Osteoblast (primary cell): ENCODE measurements at places on chromosomes 5 and 9. TPM values are rescaled to one million over a fixed set of nuclear protein-coding genes. Genes with fewer than 3 reads are reported as not detected.

OR1N1 gene
- total RNA-seq: not detected in 2 replicates

FUT7 gene
- not detected in 2 replicates for total RNA-seq

SCGB3A2 gene
- not detected in 2 replicates for total RNA-seq

STRBP gene
- 2.9 TPM in 2 replicates for total RNA-seq

PRR7 gene
- total RNA-seq: 10.0 and 12.7 TPM in 2 replicates

HSPB3 gene
- not detected in 2 replicates for total RNA-seq

TEX48 gene
- not detected in 2 replicates for total RNA-seq

NTNG2 gene
- total RNA-seq: 9.4 and 13.0 TPM in 2 replicates

CACNA1B gene
- total RNA-seq: under 0.01 TPM in 2 replicates

HAVCR2 gene
- 0.59 and 0.72 TPM in 2 replicates for total RNA-seq

GABRA6 gene
- total RNA-seq: not detected in 2 replicates

TMEM174 gene
- not detected in 2 replicates for total RNA-seq

C5orf52 gene
- not detected in 2 replicates for total RNA-seq

CNTNAP3B gene
- 15.0 and 30.8 TPM in 2 replicates for total RNA-seq

SV2C gene
- not detected in 2 replicates for total RNA-seq

OSMR gene
- total RNA-seq: 174 and 189 TPM in 2 replicates

SLC2A6 gene
- total RNA-seq: 25.3 TPM in 2 replicates

INSL4 gene
- not detected in 2 replicates for total RNA-seq

DOK3 gene
- total RNA-seq: 1.1 and 1.5 TPM in 2 replicates

NME5 gene
- total RNA-seq: 5.9 and 6.5 TPM in 2 replicates

FNIP1 gene
- 108 and 116 TPM in 2 replicates for total RNA-seq

FOXD4L6 gene
- total RNA-seq: under 0.01 TPM in 1 of 2 replicates, not detected in the other

IL5 gene
- not detected in 2 replicates for total RNA-seq

IL9 gene
- not detected in 2 replicates for total RNA-seq

C9orf153 gene
- under 0.01 and 0.59 TPM in 2 replicates for total RNA-seq

TPPP gene
- total RNA-seq: not detected in 2 replicates

ARHGEF37 gene
- 0.72 and 0.88 TPM in 2 replicates for total RNA-seq

ADAMTSL2 gene
- under 0.01 and 0.29 TPM in 2 replicates for total RNA-seq

TMEM215 gene
- total RNA-seq: not detected in 2 replicates

DNAH5 gene
- 0.36 and 0.59 TPM in 2 replicates for total RNA-seq

DOCK8 gene
- under 0.01 TPM in 2 replicates for total RNA-seq

TMEM252 gene
- total RNA-seq: not detected in 2 replicates

OGN gene
- 0.36 and 0.88 TPM in 2 replicates for total RNA-seq

IL13 gene
- under 0.01 TPM in 1 of 2 replicates, not detected in the other for total RNA-seq

KIF4B gene
- total RNA-seq: not detected in 2 replicates

RNF208 gene
- total RNA-seq: 0.29 TPM in 1 of 2 replicates, not detected in the other

CD72 gene
- total RNA-seq: 2.7 and 2.9 TPM in 2 replicates

C5orf34 gene
- total RNA-seq: 1.8 and 3.8 TPM in 2 replicates

C5orf58 gene
- total RNA-seq: not detected in 2 replicates

CNTFR gene
- under 0.01 TPM in 1 of 2 replicates, not detected in the other for total RNA-seq

INIP gene
- 15.6 and 16.8 TPM in 2 replicates for total RNA-seq

SNCAIP gene
- 6.2 and 8.0 TPM in 2 replicates for total RNA-seq

PCDHB16 gene
- 1.1 and 3.5 TPM in 2 replicates for total RNA-seq

SMC5 gene
- total RNA-seq: 25.6 and 28.6 TPM in 2 replicates

ACOT12 gene
- total RNA-seq: 0.29 TPM in 1 of 2 replicates, not detected in the other

RASGRF2 gene
- total RNA-seq: under 0.01 and 0.29 TPM in 2 replicates

IL17B gene
- 0.29 TPM in 1 of 2 replicates, not detected in the other for total RNA-seq

THBS4 gene
- 0.29 and 0.36 TPM in 2 replicates for total RNA-seq

SH3RF2 gene
- 2.9 and 4.0 TPM in 2 replicates for total RNA-seq

NUTM2F gene
- not detected in 2 replicates for total RNA-seq

IRX2 gene
- 5.3 and 7.2 TPM in 2 replicates for total RNA-seq

DIMT1 gene
- total RNA-seq: 34.7 and 34.8 TPM in 2 replicates
